ENCODE measurements at places on chromosomes 3 and 15. TPM values are rescaled to one million over a fixed set of nuclear protein-coding genes. Genes with fewer than 3 reads are reported as not detected.

Gene GATM
- total RNA-seq, result 132 TPM

Gene CFAP100
- not detected for total RNA-seq

Gene AHSG
- total RNA-seq, result not detected

Gene TLR9
- not detected for total RNA-seq

Gene GP9
- total RNA-seq, result 0.49 TPM

Gene SERPINI2
- total RNA-seq, result not detected

Gene CKMT1B
- 3.9 TPM for total RNA-seq

Gene GOLGA8J
- 0.30 TPM for total RNA-seq

Gene FAM81A
- total RNA-seq, result 0.39 TPM

Gene HYAL1
- 1.1 TPM for total RNA-seq

Gene SGO1
- total RNA-seq, result 4.4 TPM

Gene SEMA5B
- 8.6 TPM for total RNA-seq

Gene CPN2
- 0.10 TPM for total RNA-seq

DNA sequence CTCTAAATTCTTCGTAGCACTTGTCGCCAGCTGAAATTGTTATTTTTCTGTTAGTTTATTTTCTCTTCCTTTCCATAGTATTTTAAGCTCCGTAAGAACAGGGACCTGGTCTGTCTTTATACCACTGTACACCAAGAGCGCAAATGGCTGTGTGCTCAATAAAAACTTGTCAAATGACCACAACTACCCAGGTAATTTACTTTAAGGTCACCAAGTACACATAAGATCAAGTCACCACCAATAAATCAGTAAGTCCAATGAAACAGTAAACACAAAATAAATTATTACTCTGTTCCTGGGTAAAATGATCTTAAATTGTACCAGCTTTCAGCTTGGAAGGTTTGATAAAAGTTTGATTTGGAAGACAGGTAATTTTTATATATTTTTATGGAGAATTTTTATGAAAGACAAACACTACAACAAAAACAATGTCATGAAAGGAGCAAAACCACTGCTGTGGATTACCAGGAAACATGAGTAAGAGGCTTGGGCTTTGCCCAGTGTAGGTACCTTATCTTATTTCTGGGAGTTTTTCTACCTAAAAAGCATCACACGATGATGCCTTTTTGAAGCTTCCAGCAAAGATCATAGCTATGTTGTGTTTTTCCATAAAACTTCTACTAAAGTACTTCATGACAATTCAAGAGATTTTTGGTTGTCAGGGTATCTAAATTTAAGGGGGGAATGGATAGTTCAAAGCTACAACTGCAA lies 406.8 kb downstream of the SHQ1 start:
- no peak for DNase-seq

GRCh38 chr3:14553871-14554270 lies 13.7 kb upstream of the GRIP2 start:
- DNase-seq, result no peak

DNA sequence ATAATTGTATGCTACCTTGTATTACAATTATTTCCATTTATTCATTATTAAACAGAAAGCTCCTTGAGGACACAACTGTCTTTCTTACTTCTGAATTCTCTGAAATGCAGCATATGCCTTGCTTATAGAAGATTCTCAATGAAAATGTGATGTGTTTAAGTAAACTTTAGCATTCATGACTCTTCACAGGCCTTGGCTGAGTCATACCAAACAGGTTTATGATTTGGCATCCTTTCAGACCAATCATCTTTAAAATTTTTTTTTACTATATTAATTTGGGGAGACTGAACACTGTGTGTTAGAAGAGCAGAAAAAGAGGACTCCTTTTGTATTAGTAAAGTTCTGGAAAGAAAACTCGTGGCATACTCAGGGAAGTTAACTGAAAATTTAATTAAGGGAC lies 6.4 kb upstream of the GALK2 start:
- DNase-seq, result no peak

- DNase-seq, result no peak
Observed at GRCh38 chr3:28218071-28218916, 23.1 kb upstream of the CMC1 start.

DNA sequence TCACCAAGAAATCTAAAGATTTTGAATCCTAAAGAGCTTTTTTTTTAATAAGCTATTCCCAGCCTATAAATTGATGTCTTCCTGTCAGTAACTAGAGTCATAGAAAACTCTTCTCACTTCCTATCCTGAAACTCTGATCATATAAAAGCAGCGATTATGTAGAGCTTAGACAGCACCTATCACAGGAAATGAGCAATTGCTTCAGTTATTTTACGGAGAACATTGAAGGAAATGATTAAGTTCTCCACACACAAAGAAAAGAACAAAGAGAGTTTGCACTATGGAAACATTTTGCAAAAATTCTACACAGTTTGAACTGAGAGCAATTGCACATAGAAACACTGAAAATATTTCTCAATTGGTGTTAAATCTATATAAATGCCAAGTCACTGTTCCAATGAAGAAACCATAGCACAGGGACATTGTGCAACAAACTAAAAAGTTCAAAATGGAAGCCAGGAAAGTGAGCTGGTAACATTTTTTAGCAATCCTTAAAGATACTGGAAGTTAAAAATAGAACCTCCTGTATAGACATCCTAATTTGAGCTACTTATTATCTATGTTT lies 291.5 kb upstream of the ARHGEF26 start:
- no peak for DNase-seq

DNA sequence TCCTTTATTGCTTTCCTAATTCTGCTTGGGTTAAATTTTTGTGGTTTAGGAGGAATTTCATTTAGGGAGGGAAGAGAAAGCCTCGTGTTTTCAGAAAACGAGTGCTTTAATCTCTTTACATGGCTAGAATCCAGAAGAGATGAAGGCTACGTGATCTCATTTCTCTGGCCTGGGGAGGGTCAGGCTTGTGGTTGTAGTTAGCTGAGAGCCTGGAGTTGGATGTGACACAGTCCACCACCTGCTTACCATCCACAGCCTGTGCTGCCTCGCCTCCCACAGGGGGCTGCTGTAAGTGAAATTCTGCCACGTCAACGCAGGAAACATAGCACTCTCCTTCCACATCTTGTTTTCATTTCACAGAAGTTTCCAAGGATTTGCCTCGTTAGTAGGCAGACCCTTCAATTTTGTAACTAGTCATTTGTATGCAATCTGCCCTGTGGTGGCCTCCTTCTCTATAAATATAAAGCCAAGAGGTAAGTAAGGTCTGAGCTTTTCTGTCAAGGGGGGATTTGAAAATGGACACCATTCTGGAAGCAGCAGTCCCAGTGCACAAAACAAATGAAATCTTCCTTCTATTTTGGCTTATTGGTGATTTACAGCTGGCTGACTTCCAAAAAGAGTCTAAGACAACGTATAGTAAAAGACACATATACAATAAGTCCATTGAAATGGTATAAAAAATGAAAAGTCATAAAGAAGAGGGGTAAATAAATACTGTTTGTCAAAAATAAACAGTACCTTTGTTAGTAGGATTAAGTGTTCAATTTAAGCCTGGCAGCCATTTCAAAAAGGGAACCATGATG lies 3.4 kb downstream of the GXYLT2 start:
- peak; percentile 95 for DNase-seq

GRCh38 chr3:71083726-71084131 lies 499.8 kb downstream of the FOXP1 start:
- DNase-seq, result no peak

DNA sequence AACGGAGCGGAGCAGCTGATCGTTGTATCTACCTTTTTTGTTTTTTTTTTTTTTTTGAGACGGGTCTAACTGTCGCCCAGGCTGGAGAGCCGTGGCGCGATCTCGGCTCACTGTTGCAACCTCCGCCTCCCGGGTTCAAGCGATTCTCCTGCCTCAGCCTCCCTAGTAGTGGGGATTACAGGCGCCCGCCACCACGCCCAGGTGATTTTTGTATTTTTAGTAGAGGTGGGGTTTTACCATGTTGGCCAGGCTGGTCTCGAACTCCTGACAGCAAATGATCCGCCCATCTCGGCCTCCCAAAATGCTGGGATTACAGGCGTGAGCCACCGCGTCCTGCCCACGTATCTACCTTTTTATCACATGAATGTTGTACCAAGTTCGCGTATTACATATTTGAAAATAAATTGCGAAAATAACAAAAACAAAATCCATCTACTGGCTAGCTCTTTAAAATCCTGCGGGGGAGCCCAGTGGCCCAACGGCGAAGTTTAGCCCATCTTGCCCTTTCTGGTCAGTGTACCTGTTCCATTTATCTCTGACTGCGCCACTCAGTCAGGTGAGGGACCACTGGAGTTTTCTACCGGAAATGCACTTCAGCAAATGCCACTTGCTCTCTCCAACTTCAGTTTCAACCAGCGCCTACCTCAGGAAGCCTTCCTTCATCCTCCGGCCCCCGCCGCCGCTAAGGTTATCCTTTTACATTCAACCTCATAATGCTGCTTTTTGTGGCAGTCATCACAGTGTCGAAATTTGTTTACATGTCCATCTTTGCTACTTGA lies 1.2 kb upstream of the EIF3J start:
- DNase-seq, result no peak

DNA sequence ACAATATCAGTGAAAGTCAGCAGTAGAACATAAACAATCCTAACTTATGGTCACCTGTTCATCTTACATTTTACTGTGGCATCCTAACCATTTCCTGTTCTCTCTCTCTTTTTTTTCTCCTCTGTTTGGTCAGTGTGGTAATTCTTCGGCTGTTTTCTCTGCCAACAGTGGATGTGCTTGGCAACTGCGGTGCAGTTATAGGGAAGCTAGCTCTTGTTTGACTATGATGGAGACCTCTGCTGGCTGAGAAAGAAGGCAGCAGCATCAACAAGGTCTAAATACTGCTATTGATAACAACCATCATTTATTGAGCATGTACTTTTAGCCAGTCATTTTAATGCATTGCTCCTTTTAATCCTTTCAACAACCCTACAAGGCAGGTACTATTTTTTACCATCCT lies 723 bp upstream of the DRD3 start:
- no peak for DNase-seq

DNA sequence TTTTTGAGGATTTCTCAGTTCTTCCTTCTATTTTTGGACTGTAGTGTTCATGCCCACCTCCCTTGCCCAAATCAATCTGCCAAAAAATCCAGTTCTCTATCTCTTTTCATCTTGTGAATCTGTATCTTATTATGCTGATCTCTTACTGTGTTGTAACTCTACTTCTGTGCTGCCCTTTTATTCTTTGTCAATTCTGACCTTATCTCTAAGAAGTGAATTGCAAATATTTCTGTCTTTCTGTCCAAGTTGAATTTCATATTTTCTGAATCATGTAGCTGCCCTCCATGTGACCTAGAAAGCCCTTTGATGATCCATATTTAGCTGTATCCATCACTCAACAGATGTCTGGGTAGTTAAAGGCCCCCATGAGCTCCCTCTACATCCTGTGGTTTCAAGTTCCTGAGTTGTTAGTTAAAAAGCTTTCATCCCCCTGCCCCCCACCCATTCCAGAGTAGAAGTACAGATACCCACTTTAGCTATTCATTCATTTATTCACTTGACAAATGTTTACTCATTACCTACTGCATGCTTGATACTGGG lies 33.6 kb upstream of the ETV5 start:
- DNase-seq, result no peak

- peak; percentile 30 for DNase-seq
Observed at GRCh38 chr15:68553994-68554720, 24.6 kb upstream of the CORO2B start.

DNA sequence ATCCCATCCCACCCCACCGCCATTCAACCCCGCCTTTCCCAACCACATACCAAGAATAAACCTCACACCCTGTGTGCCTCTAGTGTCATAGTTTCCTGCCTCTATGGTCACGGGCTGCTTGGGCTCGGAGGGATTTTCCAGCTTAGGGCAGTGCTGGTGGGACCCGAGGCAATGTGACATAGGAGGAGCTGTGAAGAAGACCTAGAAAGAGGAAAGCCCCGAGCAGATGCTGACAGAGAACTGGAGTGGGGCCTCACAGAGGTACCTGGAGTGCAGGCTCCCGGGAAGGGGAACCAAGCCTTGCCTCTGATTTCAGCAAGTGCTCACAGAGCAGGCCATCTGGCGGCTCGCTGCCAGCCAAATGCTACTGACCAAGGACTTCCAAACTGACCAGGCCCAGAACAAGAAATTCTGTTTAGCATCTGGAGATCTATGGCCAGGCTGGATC lies 27.5 kb downstream of the BHLHE40 start:
- no peak for DNase-seq

DNA sequence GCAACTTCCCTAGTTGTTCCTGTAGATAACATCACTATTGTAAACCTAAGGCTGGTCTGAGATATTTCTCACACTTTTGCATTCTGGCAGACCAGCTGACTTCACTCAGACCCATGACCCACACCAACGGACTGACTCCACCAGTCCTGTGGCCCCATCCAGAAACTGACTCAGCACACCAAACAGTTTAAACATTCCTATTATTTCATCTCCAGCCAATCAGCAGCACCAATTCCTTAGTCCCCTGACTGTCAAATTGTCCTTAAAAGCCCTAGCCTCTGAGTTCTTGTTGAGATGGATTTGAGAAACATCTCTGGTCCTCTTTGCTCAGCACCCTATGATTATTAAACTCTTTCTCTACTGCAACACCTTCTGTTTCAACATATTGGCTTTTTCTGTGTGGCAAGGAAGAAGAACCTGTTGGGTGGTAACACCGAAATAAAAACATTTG lies 12.2 kb upstream of the IDH2 start:
- no peak for DNase-seq

DNA sequence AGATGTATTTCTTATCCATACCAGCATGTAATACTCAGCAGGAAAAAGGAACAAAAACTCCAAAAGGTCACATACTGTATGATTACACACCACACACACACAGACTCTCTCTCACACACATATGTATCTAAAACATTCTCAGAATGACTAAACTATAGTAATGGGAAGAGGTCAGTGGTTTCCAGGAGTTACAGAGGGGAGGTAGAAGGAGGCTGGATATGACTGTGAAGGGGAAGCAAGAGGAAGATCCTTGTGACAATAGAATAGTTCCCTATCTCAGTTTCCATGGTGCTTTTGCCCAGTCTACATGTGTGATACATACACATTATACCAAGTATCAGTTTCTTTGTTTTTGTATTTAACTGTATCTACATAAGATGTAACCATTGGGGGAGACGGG lies 190.1 kb downstream of the IL5RA start:
- DNase-seq, result no peak

DNA sequence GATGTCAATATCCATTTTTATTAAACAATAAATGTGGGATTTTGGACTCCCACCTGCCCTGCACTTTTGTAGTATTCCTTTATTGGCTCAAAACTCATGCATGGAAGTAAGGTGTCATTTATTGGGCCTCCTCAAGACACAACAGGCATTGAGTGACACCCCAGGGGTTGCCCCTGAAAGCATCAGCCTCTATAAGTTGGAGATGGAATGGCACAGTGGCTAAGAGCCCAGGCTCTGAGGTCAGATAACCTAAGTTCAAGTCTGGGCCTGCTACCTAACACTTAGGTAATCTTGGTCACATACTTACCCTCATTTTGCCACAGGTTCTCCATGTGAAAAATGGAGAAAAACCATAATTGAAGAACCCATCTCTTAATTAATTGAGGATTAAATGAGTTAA lies 4.6 kb downstream of the CAPN3 start:
- DNase-seq, result no peak

- peak; percentile 37 for DNase-seq
Observed at GRCh38 chr3:174192471-174192870, 666.7 kb upstream of the NAALADL2 start.

GRCh38 chr3:180617049-180617448 lies 15.1 kb downstream of the TTC14 start:
- no peak for DNase-seq

GRCh38 chr15:89333959-89334509 lies 590 bp downstream of the POLG start:
- no peak for DNase-seq

All from skin of body (tissue), 3 donors.